ENCODE measurements at places on chromosomes 5 and 9. TPM values are rescaled to one million over a fixed set of nuclear protein-coding genes. Genes with fewer than 3 reads are reported as not detected.

CKMT2 gene
- 677 TPM for total RNA-seq

FYB1 gene
- total RNA-seq, result 3.9 TPM

ADAMTS13 gene
- 2.2 TPM for total RNA-seq

ADGRD2 gene
- not detected for total RNA-seq

TRMO gene
- 13.9 TPM for total RNA-seq

GRCh38 chr5:90873033-90873517, 314.5 kb downstream of the ADGRV1 start:
- no peaks in the 10 kb centered on the region for H3K4me1 ChIP-seq
- no peaks in the 10 kb centered on the region for H3K27me3 ChIP-seq
- peak overlapping the region; percentile 51 for H3K27ac ChIP-seq
- no peaks in the 10 kb centered on the region for H3K36me3 ChIP-seq
- no peak overlapping the region for H3K4me3 ChIP-seq

DNA sequence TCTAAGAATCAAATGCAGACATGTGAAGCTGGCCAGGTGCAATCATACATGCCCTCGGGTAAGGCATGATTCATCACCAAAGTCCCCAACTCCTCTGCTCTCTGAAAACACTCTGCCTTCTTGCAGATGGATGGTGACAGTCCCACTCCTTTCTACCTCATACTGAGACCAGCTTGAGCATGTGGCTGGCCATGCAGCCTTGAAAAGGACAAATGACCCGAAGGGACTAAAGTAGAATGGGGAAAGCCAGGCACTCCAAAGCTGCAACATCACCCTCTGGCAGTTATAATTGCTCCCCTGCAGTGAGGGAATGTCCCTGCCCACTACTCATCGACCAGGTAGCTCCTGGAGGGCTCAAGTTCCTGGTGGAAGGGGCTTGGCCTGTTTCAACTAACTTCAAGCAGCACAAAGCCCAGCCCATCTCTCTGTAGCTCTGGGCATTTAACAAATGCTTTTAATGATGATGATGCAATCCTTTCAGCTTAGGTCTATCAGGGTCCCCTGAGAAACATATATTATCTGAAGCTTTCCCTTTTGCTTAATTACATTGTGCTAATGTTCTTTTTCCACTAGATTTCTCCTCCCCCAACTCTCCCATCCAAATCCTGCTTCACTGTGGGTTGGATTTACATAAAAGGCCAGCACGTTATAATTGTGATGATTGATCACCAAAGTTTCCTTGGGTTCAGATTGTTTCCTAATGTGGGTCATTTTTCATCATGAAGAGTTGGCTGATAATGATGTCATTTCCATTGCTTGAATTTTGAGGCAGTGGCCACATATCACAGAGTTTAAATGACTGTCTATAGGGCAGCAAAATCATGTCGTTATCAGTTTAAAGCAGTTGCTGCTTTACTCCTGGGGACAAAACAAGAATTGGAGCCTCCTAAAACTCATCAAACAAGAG, 436.5 kb upstream of the SLC30A5 start:
- peaks cover 13% of the 10 kb centered on the region for H3K4me1 ChIP-seq
- H3K4me3 ChIP-seq, result no peak overlapping the region
- H3K27me3 ChIP-seq, result no peaks in the 10 kb centered on the region
- DNase-seq, result no peak
- no peaks in the 10 kb centered on the region for H3K36me3 ChIP-seq

- no peaks in the 10 kb centered on the region for H3K4me1 ChIP-seq
- no peak for DNase-seq
- H3K36me3 ChIP-seq, result no peaks in the 10 kb centered on the region
- no peak overlapping the region for H3K27ac ChIP-seq
- no peaks in the 10 kb centered on the region for H3K27me3 ChIP-seq
These were observed 1271.6 kb downstream of the PTPRD start for GRCh38 chr9:9341203-9341602.

GRCh38 chr9:14780251-14780650, 57.7 kb upstream of the CER1 start:
- DNase-seq, result peak; percentile 50
- peak overlapping the region; percentile 77 for H3K27ac ChIP-seq
- peaks cover 48% of the 10 kb centered on the region for H3K4me1 ChIP-seq
- H3K4me3 ChIP-seq, result peak overlapping the region; percentile 22
- H3K27me3 ChIP-seq, result no peaks in the 10 kb centered on the region

DNA sequence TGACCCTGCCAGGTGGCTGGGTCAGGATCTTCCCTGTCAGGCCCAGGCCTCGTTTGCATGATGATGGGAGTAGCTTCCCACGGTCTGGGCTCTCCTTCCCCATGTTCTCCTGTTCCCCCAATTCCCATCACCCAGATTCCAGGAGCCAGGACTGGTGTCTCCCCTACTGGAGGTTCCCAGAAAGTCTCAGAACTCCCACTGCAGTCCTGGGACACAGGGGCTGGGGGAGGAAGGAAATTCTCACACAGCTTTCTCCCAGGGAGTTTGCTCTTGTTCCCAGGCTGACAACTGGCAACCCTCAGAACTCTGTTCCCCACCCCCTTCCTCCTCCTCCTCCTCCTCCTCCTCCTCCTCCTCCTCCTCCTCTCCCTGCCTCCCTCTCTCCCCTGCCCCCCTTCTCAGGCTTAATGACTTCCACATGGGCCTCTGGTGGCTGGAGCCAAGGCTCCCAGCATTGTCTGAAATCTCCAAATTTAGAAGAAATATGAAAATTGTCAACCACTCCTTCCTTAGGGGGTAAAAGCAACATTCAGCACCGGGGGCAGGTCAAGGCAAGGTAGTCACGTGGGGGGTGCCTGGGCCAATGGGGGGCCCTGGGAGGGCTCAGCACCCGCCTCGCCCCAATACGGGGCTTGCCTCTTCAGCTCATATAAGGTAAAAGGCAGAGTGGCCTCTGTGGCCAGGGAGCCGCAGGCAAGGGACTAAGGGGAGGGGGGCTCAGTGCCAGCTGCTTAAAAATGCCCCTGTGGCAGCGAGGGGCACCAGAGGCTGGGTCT, 27.3 kb upstream of the IL17B start:
- H3K27ac ChIP-seq, result peak overlapping the region; percentile 77
- DNase-seq, result no peak
- no peaks in the 10 kb centered on the region for H3K4me1 ChIP-seq
- no peaks in the 10 kb centered on the region for H3K36me3 ChIP-seq
- H3K27me3 ChIP-seq, result no peaks in the 10 kb centered on the region
- peak overlapping the region; percentile 28 for H3K4me3 ChIP-seq

DNA sequence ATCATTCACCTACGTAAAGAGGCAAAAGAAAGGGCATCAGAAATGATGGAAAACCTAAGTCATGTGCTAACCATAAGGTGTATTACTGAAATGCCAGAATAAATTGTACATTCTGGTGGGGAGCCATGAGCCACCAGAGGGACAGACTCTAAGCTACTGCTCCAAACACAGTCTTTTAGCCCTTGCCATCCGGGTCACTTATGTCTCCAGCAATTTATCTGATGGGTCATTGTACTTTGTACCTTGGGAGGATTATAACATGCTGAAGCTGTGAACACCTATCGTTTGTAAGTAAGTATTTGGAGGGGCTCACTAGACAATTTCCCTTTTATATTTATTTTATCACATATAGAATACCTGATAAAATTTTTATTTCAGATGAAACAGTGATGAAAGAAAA, 495.1 kb downstream of the KIF4B start:
- H3K27ac ChIP-seq, result no peak overlapping the region
- H3K4me1 ChIP-seq, result no peaks in the 10 kb centered on the region
- no peak overlapping the region for H3K4me3 ChIP-seq
- no peaks in the 10 kb centered on the region for H3K36me3 ChIP-seq
- no peaks in the 10 kb centered on the region for H3K27me3 ChIP-seq

- no peaks in the 10 kb centered on the region for H3K27me3 ChIP-seq
- no peak overlapping the region for H3K27ac ChIP-seq
- H3K4me3 ChIP-seq, result no peak overlapping the region
- H3K36me3 ChIP-seq, result no peaks in the 10 kb centered on the region
- DNase-seq, result no peak
These were observed 194.9 kb downstream of the PALM2AKAP2 start for GRCh38 chr9:109974918-109975276.

DNA sequence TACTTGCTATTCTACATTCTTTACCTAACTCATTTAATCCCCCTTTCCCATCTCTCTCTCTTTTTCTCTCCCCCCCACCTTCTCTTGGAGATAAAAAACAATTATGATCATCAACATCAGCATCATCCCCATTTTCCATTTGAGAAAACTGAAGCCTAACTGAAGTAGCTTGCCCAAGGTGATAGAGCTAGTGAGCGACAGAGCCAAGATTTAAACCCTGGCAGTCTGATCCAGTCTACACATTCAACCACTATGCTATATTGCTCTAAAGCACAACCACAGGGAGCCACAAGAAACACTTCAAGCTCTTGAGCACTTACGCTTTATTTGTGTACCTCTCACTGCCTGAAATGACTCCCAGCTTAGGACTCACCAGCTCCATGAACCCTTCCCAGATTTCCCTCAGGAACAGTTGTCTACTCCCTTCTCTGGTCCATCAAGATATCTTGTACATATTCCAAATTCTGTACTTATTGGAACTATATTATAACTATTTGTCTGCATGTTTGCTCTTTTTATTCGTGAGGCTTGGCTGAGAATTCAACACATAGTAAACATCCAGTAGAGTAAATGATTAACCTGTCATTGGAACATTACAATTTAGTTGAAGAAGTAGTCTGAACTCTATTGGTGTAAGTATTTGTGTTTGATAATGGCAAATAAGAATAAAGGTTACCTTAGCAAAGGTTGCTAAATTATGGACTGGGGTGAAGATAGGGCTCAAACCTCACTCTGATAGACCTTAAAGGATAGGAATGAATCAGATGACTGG, 164.8 kb downstream of the EFNA5 start:
- no peak for DNase-seq
- no peaks in the 10 kb centered on the region for H3K4me1 ChIP-seq
- no peak overlapping the region for H3K4me3 ChIP-seq
- no peak overlapping the region for H3K27ac ChIP-seq

- H3K4me1 ChIP-seq, result peaks cover 15% of the 10 kb centered on the region
- DNase-seq, result no peak
- H3K27me3 ChIP-seq, result no peaks in the 10 kb centered on the region
These were observed 5.4 kb downstream of the RAD17 start for GRCh38 chr5:69374911-69375446.

DNA sequence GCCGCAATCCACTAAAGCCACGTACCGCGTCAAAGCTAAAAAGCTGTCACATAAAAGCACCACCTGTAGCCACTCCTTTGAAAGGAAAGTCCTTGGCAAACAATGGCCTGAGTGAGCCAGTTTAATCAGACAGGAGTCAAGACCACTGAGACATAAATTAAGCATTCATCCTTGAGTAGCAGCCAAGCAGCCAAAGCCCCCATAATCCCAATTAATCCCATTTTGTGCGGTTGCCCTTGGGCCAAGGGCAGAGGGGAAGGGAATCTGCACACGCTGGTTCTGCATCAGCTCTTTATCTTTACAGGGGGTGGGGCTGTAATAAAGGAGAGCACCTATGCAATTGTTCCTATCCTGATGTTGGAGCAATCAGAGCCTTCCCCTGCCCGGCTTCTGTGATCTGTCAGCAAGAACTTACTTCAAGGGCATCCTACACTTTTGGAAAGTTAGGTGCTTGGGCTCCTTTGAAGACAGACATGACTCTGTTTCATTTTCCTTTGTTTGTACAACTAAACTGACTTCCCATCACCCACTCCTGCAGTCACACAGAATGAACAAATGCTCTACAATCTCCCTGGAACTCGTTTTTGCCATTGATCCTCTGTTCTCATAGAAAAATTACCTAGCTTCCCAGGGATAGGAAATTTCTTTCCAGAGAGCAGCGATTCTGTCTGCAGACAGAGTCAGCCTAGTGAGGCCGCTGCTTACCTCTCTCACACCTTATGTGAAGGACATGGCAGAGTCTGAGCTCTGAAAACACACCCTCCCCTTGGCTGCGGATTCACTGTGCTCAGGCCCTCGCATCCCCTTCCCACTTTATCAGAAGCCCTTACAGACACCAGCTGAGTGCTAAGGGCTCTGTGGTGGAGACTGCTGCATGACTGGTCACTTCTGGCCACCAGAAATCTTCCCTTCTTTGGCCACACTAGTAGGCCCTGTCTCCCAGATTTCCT, 116.2 kb upstream of the TBCA start:
- H3K27ac ChIP-seq, result no peak overlapping the region
- H3K4me3 ChIP-seq, result no peak overlapping the region
- no peaks in the 10 kb centered on the region for H3K27me3 ChIP-seq

DNA sequence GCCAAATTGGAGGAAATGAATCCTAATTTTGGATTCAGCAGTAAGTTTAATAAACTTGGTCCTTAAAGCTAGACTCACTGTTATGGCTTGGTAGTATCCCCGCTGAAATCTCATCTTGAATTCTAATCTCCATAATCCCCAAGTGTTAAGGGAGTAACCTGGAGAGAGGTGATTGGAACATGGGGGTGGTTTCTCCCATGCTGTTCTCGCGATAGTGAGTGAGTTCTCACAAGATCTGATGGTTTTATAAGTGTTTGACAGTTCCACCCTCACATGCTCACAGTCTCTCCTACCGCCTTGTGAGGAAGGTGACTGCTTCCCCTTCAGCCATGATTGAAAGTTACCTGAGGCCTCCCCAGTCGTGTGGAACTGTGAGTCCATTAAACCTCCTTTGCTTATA, 824.5 kb upstream of the WWC1 start:
- no peak overlapping the region for H3K4me3 ChIP-seq
- no peak for DNase-seq
- no peaks in the 10 kb centered on the region for H3K27me3 ChIP-seq
- no peak overlapping the region for H3K27ac ChIP-seq
- no peaks in the 10 kb centered on the region for H3K36me3 ChIP-seq
- no peaks in the 10 kb centered on the region for H3K4me1 ChIP-seq

DNA sequence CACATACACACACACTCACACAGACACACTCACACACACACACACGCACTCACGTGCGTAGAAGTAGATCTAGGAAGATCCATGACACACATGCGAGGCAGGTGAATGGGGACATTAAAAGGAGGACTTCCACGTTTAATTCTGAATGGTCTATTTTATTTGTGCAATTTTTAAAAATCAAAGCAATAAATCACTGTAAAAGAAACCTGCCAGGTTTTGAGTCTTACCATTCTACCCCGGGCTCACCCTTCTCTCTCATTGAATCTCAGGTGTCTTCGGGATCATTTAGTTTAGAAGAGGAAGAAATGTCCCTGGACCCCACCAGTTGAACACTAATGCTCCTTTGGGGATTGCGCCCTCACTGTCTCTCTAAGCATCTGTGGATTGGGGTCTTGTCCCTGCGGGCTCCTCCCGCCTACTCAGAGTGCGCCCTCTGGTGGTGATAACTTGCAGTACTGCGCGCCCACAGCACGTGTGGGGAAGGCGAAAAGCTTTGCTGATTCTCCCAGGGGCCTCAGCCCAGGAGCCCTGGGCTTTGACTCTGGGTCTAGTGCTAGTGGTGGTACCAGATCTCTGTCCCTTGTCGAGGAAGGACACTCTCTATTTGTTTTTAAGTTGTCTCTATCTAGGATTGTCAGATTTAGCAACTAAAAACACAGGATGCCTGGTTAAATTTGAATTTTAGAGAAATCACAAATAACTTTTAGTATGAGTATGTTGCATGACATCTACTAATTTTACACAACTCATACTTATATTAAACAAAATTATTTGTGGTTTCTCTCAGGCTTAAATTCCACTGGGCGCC, 34.8 kb downstream of the BOD1 start:
- H3K36me3 ChIP-seq, result no peaks in the 10 kb centered on the region
- no peak for DNase-seq
- no peak overlapping the region for H3K27ac ChIP-seq
- no peaks in the 10 kb centered on the region for H3K27me3 ChIP-seq
- no peaks in the 10 kb centered on the region for H3K4me1 ChIP-seq
- no peak overlapping the region for H3K4me3 ChIP-seq

All from gastrocnemius medialis (tissue), 4 donors.